Neural crest cell (in vitro differentiated cells): ENCODE measurements at places on chromosomes 2 and 18.

DNA sequence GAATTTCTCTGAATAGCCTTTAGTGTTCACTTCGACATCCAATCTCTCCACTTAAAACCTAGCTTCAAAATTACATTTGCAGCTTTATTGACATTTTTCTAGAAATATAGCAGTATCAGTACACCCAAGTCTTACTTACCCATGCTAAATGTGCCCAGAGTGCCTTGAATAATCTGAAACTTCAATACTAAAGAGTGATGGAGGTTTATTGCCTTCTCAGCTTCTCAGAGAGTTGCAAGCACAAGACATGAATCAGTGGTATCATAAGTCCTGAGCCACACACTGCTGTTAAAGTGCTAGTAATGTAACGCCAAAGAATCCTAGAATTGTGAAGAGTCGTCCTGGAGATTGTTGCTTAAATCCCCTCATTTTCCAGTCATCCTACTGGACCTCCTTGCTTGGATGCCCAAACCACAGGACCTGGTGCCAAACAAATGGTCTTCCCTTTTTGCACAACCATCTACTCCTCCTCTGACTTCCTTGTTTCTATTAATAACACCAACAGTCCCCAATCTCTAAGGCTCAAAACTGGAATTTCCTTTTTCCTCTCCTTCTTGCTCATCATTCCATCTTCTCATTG lies 83.2 kb upstream of the SPATS2L start:
- no peak for DNase-seq

DNA sequence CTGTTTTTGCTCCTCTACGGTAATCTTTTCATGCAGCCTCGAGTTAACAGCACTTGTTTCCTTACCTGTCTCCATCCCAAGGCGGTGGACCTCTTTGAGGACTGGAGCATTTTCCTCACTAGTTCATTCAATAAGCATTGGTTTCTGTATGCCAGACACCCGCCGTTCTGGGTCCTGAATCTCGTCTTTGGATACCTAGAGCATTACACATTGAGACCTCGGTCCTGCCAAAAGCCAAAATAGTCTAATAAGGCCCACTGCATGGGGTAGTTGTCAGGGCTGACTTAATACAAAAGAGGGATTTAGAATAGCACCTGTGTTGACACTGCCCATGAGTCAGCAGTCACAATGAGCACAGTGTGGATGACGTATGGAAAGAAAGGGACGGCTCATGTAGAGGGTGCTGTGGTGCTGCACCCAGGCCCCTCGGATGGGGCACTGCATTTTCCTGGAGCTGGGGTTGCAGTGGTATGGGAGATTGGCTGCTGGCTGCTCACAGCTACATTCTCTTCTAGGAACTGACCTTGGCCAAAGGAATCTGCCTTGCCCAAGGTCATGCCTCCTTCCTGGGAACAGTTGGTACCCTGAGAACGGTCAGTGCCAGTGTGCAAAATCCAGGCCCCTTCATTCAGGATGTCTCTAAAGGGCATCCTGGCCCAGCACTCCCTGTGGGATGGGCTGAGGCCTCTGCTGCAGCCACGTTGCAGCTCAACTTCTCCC lies 126.9 kb upstream of the NCK2 start:
- no peak for DNase-seq

DNA sequence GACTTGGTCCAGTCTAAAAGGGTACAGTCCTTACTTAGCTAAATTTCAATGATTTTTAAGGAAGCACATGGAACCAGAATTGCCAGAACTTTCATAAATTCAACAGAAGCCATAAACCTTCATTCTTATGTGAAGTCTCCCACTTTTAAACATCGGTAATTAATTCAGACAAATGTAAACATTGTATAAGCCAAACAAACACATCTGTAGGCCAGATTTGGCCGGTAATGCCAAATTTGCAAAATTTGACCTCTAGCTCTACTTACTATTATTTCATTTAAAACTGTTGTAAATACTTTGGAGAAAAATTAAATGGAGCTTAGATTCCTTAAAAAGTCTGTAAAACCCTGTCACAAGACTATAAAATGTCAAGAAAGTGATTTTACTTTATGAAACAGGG lies 83.2 kb upstream of the GALNT5 start:
- DNase-seq = no peak

DNA sequence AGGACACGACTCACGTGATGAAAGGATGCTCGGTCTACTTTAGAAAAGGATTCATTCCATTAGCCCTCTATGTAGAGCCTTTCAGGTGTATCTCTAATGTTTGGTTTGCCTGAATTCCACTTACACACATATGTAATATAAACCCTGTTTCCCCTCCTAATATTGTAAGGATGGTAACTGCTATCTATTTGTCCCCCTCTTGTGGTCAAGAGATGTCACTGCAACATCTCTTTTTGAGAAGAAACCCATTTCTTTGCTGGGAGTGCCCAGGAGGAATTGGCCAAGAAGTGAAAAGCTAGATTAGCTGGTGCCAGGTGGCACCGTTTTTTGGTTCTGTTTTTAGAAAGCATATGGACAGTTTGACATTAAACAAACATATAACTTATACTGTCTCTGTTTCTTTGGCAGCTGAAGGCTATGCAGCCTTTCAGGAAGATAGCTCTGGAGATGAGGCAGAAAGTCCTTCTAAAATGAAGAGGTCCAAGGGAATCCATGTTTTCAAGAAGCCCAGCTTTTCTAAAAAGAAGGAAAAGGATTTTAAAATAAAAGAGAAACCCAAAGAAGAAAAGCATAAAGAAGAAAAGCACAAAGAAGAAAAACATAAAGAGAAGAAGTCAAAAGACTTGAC lies 41.2 kb downstream of the RALBP1 start:
- no peak for DNase-seq
